ENCODE measurements at places on chromosomes 1 and 21. TPM values are rescaled to one million over a fixed set of nuclear protein-coding genes. Genes with fewer than 3 reads are reported as not detected.

GRCh38 chr1:114976891-114977290, 52.7 kb upstream of the TSHB start:
- DNase-seq = no peak

DNA sequence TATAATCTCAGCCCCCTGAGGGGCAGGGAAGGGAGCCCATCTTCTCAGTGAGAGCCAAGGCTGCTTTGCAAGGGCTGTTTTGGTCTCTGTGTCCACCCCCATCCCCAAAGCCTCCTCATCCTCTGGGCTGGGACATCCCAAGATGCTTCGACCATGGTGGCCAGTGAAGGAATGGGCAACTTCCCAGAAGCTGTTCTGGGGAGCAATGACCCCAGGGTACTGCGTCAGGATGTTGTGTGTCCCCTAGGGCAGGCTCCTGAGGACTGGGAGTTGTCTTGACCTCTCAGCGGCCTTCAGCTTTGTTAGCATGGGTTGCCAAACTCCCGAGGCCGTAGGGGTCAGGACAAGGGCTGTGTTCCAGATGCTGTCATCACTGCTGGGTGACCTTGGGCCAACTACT, 238.4 kb upstream of the POU3F1 start:
- peak; percentile 36 for DNase-seq

The TFF3 gene
- total RNA-seq = not detected

The BARHL2 gene
- total RNA-seq = 0.18 TPM

The LCE1A gene
- total RNA-seq = not detected
